ENCODE measurements at places on chromosomes 6 and 20.

DNA sequence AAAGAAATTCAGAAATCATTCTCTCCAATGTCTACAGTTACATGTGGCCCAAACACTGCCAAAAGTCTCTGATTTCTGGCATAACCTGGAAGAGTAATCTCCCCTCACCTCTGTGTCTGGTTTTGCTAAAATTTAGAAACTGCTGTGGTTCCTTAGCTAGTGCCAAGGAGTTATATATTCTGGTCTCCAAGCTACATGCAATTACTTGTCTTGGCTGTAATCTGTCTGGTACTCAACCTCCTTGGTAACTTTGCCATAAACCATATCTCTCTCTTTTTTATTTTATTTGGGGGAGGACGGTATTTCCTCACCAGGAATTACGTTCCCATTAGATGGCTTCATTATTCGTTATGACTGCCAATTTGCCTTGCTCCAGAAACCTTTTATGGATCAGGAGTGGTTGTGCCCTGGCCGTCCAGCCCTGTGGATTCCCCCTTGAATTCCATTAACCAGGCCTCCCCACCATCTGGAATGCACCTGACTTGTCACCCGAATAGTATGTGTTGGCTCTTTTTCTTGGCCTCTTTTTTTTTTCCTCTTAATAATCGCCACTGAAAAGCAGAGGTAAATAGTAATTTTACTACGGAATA, 400.0 kb downstream of the CD83 start:
- no peak for DNase-seq

GRCh38 chr6:30515106-30515505, 25.8 kb downstream of the HLA-E start:
- DNase-seq: no peak

- DNase-seq: no peak
Observed at GRCh38 chr6:110325197-110325596, 33.0 kb downstream of the METTL24 start.

GRCh38 chr20:4559106-4559505, 162.6 kb upstream of the PRND start:
- DNase-seq: no peak

GRCh38 chr6:33452496-33452895, 1.9 kb upstream of the ZBTB9 start:
- DNase-seq: no peak

DNA sequence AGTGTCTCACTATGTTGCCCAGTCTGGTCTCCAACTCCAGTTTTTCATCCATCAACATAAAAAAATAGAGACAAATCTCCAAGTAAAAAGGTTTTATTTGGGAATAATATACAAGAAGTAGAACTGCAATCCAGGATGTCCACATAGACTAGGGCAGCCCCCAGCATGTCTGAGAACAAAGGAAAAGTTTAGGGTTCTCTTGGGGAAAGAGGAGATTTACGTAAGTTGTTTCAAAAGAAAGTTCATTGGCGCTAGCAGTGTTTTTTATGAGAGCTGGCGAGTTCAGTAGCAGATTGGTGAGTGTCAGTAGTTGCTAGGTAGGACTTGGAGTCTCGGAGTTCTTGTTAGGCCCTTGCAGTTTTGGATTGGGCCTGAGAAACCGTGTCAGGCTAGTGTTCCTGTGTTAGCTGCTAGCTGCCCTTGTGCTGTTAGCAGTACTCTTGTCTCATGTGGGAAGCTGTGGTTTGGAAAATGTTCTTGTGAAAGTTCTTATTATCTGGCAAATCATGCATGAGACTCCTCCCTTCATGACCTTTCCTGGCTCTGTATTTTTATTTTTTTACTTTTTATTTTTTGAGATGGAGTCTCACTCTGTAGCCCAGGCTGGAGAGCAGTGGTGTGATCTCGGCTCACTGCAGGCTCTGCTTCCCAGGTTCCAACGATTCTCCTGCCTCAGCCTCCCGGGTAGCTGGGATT, 24.7 kb downstream of the TTLL9 start:
- peak; percentile 12 for DNase-seq

DNA sequence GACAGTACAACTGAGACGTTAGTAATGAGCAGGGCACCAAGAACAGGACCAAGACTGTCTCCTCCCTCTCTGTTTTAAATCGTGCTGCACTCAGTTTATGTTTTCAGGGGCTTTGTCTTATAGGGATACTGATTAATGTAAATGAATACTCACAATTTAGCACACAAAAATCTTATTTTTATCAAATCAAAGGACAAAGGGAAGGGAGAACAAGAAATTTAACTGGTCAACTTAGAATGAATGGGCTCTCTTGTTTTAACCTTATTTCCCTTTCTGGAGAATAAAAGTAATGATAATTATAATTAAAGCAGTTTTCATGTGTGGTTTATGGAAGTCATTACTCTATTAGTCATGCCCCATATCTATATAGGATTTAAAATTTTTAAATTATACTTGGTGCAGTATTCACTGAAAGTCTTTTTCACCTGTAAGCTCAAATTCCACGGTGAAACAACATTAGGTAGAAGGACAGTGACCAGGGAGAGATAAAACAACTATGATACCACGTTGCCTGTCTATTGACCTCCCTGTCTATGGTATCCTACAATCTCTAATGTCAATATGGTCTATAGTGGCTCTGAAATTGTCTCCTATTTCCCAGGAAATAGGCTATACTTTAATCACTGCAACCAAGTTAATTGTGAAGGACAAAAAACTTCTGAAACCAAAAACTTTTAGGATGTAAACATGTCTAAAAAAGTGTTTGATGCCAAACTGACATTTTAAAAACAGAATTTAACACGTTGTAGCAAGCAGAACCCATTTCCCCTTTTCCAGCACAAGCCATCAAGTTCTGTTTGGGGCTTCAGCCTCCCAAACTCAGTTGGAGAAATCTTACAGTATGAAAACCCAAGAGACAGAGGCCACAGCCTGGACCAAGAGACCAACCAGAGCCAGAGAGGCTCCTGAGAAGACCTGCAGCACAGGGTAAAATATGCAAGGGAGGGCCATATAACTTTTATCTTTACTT, 15.0 kb downstream of the ELOVL5 start:
- DNase-seq: no peak

- no peak for DNase-seq
Observed at GRCh38 chr6:17900011-17900410, 87.4 kb downstream of the KIF13A start.

- no peak for DNase-seq
Observed at GRCh38 chr6:154096316-154096715, 57.3 kb downstream of the OPRM1 start.

DNA sequence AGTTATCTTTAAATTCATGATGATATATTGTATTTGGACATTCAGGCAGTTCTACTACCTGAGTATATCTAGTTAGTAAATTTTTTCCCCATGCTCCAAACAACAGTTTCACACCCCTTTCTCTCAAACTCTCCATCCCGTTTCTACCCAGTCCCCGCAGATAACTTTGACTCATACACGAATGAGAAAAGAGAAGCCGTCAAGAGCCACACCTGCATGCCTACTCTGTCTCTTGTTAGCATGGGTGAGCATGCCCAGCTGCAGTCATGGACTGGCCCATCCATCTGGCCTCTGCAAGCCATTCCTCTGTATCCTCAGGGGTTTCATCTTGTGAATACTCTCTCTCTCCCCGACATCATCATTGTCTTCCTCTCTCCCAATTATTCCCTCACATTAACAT, 41.5 kb downstream of the MYB start:
- no peak for DNase-seq

DNA sequence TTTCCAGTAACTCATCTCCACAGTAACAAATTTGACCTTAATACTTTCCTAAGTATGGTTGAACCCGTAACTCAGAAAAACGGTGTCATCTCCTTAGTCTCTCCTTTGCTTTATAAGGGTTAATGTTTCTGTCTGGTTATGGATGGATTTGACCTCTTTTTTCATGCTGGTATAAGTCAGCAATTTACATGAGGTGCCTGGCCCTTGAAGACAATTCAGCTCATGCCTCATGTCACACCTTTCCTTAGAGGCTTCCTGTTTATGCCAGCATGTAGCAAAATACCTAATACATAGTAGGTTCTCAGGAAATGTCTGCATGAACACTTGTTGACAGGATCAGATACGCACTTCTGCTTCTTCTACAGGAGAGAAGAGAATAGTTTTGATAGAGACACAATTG, 37.7 kb upstream of the C20orf144 start:
- DNase-seq: no peak

DNA sequence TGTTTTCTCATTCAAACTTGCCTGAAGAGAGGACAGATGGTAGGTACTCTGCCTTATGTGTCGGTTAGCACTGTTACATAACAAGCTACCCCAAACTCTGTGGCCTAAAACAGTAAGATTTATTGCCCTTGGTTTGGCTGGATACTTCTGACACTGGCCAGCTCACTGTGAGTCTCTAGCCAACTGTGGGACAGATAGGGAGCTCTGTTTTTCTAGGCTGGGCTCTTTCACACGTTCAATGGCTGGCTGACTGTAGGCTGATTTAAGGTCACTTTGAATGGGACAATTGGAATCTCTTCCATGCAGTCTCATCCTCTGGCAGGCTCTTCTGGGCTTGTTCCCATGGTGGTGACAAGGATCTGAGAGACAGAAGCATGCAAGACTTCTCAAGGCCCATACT, 39.4 kb upstream of the JAG1 start:
- DNase-seq: no peak

GRCh38 chr6:16200321-16200883, 38.0 kb upstream of the GMPR start:
- no peak for DNase-seq

GRCh38 chr6:66675906-66676305, 968.9 kb upstream of the EYS start:
- DNase-seq: no peak

DNA sequence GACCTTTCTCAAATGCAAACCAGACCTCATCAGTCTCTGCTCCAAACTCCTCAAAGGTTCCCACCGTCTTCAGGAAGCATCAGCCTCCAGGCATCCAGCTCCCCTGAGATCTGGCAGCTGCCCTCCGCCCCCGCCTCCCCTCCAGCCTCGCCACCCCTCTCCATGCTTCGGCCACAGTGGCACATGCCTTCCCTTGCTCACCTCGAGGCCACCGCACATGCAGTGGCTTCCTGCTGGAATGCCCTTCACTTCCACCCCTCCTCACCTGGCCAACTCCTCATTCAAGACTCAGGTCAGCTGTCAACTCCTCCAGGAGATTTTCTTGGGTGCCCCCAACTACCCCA, 13.4 kb downstream of the KIAA1755 start:
- no peak for DNase-seq

DNA sequence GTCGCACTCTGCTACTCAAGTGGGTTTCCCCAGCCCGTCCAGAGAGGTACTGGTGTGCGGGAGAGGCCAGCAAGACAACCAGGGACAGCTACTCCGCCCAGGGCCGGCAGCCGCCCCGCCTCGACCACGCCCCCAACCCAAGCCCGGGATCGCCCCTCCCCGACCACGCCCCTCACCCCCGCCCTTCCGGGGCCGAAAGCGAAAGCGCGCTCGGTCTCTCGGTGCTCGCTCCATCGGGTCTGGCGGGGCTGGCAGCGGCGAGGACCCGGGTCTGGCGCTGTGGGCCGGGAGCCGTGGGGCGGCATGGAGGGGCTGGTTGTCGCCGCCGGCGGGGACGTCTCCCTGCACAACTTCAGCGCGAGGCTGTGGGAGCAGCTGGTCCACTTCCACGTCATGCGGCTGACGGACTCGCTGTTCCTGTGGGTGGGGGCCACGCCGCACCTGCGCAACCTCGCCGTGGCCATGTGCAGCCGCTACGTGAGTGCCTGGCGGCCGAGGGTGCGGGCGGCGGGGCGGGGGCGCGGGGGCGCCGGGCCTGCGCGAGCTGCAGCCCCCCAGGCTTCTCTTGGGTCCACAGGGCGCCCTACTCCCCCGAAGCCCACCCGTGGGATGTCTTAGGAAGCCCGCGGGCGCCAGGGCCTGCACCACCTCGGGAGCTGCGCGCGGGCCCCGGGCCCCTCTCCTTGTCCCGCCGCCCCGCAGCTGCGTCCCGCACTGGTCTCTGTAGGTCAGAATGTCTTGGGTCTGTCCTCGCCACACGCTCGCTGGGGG, at the start of gene PSMG4:
PSMG4 (plus strand) TSS at position 228 of the 771 bp plus-strand sequence; CDS start at position 304, 76 bp downstream.
- peak; percentile 81 for DNase-seq

- no peak for DNase-seq
Observed at GRCh38 chr6:113903666-113904330, 46.7 kb downstream of the MARCKS start.

- DNase-seq: peak; percentile 90
Observed at GRCh38 chr6:42532038-42532669, 31.7 kb upstream of the UBR2 start.

DNA sequence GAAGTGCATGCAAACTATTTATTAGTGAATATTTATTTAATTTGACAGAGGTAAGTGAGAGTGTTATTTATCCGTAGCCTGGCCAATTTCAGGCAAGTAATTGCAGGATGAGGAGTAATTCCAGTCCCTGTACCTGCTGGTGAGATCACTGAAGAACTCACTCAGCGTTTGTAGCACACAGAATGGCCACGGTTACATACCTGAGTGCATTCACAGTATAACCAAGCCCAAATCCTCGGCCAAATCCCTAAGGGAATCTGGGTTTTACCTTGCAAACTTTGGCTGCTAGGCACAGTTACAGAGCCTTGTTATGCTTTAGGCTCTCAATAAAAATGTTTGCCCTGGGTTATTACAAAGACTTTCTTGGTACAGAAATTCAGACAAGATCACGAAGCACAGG, 93.3 kb downstream of the KCNQ5 start:
- DNase-seq: no peak

DNA sequence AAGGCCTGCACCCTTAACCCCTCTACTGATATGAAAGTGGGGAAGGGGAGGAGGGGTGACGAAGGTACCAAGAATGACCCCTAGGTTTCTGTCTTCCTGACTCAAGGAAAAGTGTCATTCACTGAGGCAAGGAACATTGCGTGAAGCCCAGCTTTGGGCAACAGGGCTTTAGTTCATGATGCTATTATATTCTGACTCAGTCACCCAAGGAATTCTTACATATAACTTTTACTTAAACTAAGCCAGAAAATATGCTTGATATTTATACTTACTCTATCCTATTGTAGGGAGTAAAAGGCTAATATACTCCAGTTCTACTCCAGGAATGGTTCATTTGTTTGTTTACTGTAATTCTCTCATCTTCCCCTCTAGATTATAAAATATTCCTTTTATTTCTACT, 60.5 kb downstream of the DOP1A start:
- DNase-seq: no peak

DNA sequence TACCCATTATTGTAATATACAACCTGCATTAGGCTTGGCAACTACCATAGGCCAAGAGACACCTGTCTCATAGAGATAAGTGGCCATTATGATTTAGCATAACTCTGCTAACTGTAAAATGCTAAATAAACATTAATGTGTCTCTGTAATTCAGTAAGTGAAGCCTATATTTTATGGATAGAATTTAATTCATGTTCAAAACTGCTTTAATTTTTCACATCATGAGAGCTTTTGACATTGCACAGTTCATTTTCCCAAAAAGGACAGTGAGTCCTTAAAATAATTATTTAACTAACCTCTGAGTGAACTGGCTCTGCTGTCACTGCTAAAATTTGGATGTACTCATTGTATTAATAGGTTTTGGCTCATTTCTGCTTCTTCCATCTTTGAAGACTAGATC, 41.4 kb upstream of the TMX4 start:
- DNase-seq: no peak
